SW 1271 (cell line): ENCODE measurements at places on chromosomes 1 and 21.
A peak's percentile ranks its signal among the peaks of the same experiment; 100 is the strongest.

DNA sequence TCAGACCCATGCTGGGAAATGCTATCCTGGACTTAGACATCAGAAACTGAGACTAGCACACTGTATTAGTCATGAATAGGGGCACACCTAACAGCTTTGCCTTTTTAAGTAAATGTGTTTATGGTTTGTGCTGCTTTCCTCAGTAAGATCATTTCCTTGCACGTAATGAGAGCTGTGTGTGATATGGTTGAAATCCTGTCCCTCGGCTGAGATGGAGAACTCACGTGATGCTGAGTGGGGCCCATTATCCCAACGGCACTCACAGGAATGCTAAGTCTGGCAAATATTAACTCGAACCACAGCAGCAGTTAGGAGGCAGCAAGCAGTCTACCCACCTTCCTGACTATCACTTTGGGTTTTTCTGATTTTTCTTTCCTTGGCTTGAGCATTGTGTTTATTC is 38.2 kb downstream of the BCL9 start:
- DNase-seq = no peak

GRCh38 chr1:223702735-223703667 is 9.3 kb upstream of the CAPN2 start:
- DNase-seq = peak; percentile 53

DNA sequence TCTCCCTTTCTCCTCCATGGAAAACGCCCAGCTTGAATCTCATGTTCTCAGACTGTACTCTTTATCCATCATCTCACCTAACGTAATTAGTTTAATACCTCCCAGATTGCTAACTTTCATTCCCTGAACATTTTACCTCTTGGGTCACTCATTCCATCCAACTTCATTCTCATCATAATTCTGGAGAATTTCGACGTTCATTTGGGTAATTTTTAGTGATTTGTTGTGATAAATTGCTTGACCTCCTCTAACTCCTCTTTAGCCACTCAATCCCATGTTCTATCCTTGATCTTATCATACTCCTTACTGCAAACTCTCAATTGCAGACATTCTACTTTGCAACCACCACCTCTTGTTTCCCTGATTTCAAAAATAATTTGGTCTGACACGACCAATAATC is 28.4 kb downstream of the RPE65 start:
- DNase-seq = no peak

- no peak for DNase-seq
Measured at GRCh38 chr1:65189576-65190115, 41.6 kb downstream of the AK4 start.

DNA sequence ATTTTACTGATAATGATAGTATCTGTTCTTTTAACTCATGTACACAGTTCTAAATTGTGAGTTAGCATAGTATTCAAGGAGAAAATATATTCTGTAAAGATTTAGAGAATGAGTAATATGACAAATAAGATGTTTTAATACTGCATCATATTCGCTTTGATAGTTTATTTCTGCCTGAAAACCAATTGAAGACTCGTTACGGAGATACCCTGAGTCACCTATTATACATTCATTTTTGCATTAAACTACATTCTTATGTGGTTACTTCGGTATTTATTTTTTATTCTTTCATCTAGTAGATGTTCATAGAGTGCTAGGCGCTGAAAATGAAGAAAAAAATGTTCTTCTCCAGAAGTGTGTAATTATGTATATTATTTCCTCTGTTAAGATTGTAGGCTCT is 5.3 kb downstream of the UHMK1 start:
- DNase-seq = no peak

DNA sequence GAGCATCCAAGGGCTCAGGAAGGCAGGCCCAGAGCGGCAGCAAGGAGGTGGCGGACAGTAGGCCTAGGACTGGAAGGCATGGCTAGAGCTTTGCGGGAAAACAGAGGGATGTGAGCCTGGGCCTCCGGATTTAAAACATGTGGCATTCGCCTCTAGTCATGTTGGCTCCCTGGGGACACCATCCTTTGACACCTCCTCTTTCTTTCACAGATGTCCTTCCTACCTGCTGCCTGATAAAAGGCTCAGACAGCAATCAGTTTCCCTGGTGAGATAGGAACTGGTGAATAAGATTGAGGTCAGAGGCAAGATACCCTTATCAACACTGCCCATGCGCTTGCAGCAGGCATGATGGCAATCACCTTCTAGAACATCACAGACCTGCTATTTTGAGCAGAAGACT is 277.6 kb downstream of the SIPA1L2 start:
- no peak for DNase-seq

GRCh38 chr1:109396871-109397580 is 692 bp downstream of the SORT1 start:
- DNase-seq = no peak

DNA sequence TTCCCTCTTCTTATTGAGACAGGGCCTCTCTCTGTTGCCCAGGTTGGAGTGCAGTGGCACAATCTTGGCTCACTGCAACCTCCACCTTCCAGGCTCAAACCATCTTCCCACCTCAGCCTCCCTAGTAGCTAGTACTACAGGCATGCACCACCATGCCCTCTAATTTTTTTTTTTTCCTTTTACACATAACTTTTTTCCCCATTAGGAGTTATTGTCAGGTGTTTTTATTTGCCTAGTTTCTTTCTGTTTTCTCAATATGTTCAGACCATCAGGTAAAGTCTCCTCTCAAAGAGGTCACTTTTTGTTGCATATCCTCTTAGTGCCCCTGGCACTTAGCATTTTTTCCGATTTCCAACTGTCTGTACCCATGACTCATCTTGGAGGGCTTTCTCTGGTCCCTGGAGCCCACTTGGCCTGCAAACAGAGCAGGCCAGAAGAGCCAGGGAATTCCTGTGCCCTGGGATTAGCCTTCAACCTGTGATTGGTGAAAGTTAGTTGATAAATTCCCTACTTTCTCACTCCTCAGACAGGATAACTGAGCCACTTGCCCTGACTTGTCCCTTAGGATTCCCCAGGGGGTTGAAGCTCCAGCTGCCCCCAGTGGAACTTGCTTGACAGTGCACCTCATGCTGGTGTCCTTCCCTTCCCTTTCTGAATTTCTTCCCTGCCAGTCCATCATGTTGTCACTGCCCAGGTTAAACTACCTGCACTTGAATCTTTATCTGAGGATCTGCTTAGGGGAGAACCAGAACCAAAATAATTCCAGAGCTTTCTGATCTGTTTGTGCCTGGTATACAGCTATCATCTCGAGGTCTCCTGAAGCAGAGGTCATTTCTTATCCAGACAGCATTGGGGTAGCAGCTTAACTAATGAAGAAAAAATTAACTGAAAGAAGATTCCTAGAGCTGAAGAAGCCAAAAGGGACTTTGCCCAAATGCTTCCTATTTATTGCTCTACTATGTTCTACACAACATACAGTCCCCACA is 2.4 kb downstream of the NTPCR start:
- DNase-seq = no peak

DNA sequence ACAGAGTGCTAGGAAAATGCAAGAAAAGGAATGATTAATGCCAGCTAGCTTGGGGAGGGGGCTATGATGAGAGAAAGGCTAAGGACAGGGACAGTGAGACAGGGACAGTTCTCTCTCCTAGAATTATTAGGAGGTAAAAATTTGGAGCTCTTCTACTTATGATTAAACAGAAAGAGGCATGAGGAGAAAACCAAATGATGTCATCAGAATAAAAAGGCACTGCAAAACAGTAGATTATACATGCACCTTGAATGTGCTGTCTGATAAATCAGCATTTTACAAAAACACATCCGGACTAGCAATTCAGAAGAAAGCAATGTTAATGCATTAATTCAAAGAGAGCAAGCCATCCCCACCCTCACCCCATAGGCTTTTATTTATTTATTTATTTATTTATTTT is 277.5 kb downstream of the RGS7 start:
- DNase-seq = no peak

- no peak for DNase-seq
Measured at GRCh38 chr1:235101558-235102258, 26.9 kb downstream of the TOMM20 start.
